HEK293T (cell line): ENCODE measurements at places on chromosomes 7 and 10.

GRCh38 chr7:26954951-26955350, 90.6 kb upstream of the SKAP2 start:
- DNase-seq = no peak

DNA sequence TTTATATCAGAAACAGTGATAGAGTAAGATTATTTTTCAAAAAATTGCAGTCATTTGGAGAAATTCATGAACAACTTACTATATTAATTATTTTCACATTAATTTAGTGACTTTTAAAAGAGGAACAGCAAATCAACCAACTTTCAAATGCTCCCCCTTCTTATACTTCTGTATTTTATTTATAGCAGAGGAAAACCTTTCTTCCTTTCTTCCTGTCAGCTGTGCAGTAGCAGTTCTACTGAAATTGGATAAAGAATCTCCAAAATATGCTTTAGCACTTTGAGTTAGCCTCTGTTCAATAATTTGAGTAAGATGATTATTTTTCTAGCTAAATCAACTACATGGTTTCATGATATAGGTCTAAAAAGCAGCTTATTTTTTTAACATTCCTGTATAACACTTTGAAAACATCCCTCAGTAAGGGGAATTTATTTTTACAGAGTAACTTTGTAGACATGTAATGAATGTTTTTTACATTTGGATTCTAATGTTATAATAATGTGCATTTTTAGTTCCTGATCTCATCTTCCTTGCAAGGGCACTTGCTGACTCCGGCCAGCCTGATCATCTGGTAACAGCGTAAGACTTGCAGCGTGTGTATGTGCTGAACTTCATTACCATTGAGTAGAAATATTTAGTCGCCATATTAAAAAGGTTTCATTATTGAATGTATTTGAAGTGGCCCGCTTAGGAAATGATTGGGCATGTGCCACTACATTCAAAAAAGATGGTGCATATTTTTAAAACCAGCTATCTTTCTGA, 158.3 kb upstream of the HDAC9 start:
- no peak for DNase-seq

DNA sequence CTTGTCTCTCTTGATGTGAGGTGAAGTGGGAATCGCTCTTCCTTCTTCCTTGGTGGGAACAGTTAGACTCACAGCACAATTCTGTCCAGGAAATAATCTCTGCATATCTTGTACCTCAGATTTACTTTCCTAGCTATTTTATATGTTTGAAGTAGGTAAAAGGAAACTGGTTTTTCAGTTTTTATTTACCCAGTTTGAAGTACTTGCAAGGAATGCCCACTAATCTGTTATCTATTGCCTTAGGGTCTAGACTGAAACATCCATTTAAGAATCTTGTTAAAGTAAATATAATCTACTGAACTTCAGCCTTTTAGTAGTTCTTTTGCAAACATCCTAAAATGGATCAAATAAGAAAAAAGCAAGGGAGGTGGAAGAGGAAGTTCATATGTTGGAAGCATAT, 229.8 kb downstream of the KCND2 start:
- DNase-seq = no peak

DNA sequence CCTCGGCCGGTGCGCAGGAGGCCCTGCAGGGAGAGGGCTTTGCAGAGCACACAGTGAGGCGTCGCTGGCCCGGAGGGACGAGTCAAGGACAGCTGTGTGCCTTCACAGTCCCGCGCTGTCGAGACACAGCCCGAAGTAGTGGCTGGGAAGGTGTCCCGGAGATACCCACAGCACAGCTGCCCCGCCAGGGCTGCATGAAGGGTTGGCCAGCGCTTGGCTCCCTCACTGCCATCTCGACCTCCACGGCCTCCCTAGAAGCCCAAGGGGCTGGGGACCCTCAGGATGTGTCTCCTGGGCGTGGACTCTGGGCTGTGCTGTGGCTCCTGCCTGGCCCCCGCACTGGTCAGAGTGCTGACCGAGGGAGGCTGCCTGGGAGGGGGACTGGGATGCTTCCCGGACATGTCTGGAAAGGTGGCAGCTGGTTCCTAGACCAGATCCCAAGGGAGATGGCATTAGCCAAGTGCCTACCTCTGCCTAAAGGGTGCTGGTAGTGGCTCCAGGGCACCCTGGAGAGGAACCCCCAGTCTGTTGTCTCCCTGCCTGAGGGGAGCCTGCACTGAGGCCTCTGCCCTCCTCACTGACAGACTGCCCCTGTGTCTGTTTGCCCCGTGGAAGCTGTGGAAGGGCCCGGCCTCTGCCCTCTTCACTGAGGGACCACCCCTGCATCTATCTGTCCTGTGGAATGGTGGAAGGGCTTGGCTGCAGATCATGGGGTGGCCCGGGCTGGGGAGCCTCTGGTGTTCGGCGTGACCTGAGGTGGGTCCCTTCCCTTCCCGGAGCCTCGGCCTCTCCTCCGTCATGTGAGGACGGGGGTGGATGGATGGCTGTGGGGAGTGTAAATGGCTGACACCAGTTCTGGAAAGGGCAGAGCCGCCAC, 5.8 kb downstream of the ELFN1 start:
- DNase-seq = no peak

DNA sequence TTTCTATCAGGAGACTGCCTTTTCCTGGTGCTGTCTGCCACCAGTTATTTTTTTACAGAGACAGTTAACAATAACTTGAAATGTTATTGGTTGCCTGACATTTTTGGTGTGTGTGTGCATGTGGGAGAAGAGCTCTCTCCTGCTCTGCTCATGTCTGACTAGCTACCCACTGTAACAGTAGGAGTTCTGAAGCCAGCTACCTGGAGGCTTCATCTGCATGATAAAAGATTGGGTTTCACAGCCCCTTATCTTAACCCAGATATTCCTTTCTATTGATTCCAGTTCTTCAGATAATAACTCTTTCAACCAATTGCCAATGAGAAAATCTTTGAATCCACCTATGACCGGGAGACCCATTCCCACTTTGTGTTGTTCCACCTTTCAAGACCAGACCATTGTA, 237.4 kb upstream of the PPP1R3A start:
- DNase-seq = no peak

- DNase-seq = no peak
Observed at GRCh38 chr7:4085937-4086691, 596.0 kb upstream of the FOXK1 start.

DNA sequence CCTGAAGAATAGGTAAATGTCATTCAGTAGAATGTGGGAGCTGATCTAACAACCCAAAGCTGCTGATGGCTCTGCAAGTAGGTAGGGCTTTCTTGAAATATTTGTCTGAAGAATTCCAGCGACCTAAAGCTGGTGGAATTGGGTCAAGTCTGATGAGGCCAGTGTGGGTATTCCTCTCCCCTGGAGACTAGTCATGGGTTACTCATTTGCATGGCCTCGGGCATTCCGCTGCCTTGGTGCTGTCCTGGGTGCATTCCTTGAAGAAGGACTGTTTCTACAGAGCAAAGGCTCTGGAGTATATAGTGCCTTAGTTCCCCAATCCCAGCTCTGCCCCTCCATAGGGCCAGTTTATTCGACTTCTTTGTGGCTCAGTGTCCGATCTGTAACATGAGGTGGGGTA, 19.2 kb downstream of the PDK4 start:
- no peak for DNase-seq

- DNase-seq = no peak
Observed at GRCh38 chr10:80152820-80153219, 20.3 kb downstream of the PLAC9 start.

DNA sequence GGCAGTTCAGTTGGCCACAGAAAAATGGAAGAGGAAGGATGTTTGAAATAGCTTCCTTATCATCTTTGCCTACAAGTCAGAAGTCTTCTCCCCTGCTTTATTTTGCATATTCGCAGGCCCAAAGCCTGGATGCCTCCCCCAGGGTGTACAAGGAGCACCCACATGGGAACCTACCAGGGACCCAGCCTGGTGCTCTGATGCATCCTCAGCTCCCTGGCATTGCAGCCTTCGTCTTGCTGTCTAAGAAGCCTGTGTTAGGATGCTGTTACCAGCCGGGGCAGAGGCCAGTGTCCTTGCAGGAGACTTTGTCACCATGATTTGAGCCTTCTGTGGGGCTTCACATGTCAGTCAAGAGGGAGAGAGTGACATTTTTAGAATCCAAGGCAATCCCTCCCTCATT, 27.0 kb upstream of the GPR26 start:
- no peak for DNase-seq

GRCh38 chr7:100545360-100546128, 6.5 kb downstream of the AGFG2 start:
- no peak for DNase-seq

DNA sequence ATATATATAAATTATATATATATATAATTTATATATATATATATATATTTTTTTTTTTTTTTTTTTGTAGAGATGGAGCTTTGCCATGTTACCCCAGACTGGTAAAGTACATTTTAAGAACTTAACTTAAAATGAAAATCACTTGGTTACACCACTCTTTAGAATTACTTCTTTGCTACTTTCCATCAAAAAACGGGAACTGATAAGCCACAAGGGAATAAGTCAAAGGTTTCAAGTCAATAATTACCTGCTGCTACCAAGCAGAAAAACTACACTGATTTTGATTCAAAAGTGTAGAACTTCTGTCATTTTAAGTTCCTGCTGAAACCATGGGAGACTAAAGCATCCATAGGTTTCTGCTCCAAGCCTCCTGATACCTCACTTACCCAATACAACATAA, 12.2 kb downstream of the PPA1 start:
- no peak for DNase-seq
